ENCODE measurements at places on chromosomes 4 and X.

DNA sequence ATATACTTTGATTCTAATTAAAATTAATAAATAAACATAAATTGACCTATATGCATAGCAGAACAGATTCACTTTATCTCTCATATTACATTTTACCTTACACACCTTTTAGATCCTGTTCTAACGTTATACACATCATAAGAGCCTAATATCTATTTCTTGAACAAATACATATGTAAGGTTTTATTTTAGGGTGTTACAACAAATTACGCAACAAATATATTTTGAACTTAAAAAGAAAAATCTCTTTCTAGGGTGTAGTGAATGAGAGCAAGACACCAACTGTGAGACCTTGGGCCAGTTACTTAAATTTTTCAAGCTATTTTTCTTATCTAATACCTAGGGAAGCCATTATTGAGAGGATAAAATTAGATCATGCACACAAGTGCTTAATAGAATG, 191.2 kb downstream of the CFAP299 start:
- DNase-seq: no peak

DNA sequence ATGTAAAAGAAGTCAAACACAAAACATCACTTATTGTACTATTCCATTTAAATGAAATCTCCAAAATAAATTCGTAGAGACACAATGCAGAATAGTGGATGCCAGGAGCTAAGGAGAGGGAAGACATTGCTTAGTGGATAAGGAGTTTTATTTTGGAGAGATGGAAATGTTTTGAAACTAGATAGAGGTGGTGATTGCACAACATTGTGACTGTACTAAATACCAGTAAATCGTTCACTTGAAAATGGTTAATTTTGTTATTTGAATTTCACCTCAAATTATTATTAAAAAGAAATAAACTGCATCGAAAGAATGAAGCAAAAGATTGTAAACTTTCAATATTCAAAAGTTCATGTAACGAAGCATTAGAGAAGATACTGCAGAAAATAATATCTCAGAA, 9.7 kb upstream of the ACSL4 start:
- no peak for DNase-seq

DNA sequence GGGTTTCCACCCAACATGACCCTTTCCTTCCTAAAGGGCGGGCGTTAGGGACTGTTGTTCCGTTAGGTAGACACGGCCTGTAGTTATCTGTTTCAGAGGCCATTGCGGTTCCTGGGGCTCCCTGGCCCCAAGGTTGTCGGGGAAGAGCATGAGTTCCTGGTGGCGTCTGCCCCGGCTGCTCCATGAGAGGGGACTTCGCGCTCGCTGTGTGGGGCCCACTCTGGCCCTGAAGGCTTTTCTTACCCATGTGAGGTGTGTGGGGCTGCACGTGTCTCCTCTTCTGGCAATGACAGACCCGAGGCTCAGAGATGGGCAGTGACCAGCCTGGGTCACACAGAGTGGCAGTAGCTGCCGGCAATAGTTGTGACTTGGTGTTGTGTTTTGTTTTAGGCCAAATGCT, 9.1 kb downstream of the TADA2B start:
- no peak for DNase-seq

DNA sequence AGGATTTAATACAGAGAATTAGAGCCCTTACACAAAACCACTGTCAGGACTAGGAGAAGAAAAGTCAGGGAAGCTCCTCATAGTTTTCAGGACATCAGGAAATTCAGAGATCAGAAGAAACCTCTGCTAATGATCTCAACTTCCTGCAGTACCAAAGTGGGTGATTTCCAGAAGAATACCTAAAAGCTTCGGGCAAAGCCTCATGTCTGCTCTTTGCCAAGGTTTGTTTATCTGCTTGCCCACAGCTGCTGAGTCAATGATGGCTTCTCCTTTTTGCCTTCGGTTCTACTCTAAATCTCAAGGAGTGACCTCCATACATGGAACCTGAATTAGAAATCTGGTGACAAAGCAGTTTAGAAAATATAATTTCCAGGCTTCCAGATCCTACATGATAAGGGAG, 68.4 kb downstream of the USP38 start:
- no peak for DNase-seq

DNA sequence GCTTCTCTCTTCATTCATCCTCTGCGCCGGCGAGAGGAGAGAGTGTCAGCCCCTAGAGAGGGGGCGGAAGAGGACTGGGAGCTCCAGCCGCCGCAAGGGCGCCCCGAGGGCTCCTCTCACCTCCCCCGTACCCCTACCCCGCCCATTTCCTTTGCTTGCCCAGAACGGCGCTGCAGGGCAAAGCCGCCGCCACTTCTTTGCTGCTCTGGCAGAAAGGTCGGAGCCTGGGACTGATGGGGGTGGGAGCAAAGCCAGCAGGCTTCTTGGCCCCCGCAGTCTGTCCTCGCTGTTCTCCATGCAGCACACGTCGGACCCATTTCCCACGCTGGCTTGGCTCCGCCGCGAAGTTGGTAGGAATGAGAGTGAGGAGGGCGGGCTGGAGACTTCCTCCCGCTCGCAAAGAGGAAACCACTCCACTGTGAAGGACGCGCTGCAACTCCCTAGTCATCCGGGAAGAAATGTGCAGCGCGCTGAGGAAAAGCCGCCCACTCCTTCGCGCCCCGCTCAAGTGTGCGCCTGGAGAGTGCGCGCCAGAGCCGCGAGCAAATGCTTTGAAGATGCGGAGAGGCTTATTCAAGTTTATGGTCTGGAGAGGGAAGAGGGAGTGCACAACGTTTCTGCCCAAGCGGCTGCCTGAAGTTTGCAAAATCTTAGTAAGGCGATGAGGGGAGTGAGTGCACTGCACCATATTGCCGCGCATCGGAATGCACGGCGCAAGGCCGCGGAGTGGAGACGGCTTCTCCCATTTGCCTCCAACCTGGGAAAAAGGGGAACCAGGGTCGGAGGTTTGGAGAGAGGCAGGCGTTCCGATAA, 2.8 kb upstream of the PCDH7 start:
- no peak for DNase-seq

- no peak for DNase-seq
Observed at GRCh38 chr4:7842384-7843279, 97.0 kb downstream of the AFAP1 start.

GRCh38 chr4:124065936-124066335, 646.6 kb downstream of the ANKRD50 start:
- DNase-seq: no peak
